ENCODE measurements at places on chromosomes 11 and 22.

- DNase-seq: no peak
Observed at GRCh38 chr11:17408641-17409040, 20.2 kb upstream of the KCNJ11 start.

GRCh38 chr11:61497876-61498275 is 10.7 kb upstream of the LRRC10B start:
- no peak for DNase-seq

- DNase-seq: peak; percentile 42
Observed at GRCh38 chr11:2399488-2400068, 972 bp upstream of the TSSC4 start.

GRCh38 chr22:27918341-27919221 is 475 bp downstream of the PITPNB start:
- DNase-seq: peak; percentile 53

- DNase-seq: no peak
Observed at GRCh38 chr22:42721045-42721434, 370 bp upstream of the A4GALT start.

- DNase-seq: peak; percentile 96
Observed at GRCh38 chr11:29293825-29294224, 723.0 kb downstream of the KCNA4 start.

GRCh38 chr11:45087900-45088160 is 58.6 kb upstream of the PRDM11 start:
- DNase-seq: no peak

- DNase-seq: no peak
Observed at GRCh38 chr11:72236774-72237111, 7.2 kb downstream of the PHOX2A start.

GRCh38 chr22:20021196-20022181 is 579 bp downstream of the TANGO2 start:
- peak; percentile 21 for DNase-seq

DNA sequence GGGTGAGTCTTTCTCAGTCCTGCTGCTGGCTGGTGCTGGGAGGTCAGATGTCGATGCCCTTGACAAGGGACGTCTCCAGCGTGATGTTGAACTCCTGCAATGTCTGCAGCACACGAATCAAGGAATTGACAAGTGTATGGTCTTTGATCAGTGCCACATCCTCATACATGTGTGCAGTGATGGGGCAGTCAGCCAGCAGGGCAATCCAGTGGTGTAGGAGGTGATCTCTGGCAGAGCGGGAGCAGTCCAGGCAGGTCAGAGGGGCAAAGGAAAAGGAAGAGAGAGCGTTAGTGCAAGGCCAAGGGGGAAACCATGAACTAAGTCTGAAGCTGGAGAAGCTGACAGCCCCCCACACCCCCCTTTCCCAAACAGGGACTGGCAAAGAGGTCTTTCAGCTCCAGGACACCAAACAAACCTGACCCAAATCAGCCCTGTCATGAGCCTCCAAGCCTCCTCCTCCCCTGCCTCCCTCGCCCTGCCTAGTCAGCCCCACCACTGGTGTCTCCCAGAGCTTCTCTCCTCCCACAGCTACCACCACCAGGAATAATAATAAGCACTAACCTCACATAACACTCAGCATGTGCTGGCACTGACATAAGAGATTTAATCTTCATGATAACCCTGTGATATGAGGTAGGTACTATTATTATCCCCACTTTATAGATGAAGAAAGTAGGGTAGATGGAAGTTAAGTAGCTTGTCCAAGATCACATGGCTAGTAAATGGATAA is 48.4 kb upstream of the SCUBE2 start:
- DNase-seq: no peak

DNA sequence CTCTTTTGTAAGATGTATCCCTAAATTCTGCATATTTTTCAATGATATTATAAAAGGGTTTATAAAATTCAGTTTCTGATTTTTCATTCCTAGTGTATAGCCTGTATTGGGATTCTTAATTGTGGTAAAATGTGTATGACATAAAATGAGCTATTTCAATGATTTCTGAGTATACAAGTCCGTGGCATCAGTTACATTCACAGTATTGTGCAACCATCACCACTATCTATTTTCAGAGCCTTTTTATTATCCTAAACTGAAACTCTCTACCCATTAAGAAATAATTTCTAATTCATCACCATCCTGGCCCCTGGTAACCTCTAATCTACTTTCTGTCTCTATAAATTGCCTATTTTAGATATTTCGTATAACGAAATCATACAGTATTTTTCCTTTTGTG is 39.8 kb downstream of the EIF3F start:
- no peak for DNase-seq

- DNase-seq: no peak
Observed at GRCh38 chr11:69003866-69004367, 9.1 kb downstream of the MRGPRF start.

GRCh38 chr11:126359431-126360048 is 4.1 kb downstream of the ST3GAL4 start:
- peak; percentile 77 for DNase-seq

DNA sequence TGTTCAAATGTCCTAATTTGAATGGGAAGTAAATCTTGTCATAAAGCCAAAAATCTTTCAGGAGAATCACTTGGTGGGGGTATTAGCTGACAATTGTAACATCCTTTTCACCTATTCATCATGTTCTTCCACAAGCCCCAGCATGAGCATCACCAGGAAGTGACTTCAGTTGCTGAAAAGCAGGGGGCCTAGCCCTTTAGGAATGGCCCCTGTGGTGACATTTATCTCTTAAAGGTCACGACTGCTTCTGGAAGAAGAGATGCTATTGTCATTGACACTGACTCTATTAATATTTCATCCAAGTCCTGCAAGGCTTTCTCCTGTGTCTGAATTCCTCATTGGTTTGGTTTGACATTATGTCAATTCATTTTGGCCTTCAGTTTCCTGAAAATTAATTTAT is 92.6 kb downstream of the OR5AK2 start:
- no peak for DNase-seq

- no peak for DNase-seq
Observed at GRCh38 chr22:24142241-24142640, 39.0 kb upstream of the SUSD2 start.

- no peak for DNase-seq
Observed at GRCh38 chr11:44002191-44003093, 45.3 kb upstream of the ACCSL start.

GRCh38 chr11:134555510-134555909 is 143.5 kb upstream of the B3GAT1 start:
- no peak for DNase-seq

DNA sequence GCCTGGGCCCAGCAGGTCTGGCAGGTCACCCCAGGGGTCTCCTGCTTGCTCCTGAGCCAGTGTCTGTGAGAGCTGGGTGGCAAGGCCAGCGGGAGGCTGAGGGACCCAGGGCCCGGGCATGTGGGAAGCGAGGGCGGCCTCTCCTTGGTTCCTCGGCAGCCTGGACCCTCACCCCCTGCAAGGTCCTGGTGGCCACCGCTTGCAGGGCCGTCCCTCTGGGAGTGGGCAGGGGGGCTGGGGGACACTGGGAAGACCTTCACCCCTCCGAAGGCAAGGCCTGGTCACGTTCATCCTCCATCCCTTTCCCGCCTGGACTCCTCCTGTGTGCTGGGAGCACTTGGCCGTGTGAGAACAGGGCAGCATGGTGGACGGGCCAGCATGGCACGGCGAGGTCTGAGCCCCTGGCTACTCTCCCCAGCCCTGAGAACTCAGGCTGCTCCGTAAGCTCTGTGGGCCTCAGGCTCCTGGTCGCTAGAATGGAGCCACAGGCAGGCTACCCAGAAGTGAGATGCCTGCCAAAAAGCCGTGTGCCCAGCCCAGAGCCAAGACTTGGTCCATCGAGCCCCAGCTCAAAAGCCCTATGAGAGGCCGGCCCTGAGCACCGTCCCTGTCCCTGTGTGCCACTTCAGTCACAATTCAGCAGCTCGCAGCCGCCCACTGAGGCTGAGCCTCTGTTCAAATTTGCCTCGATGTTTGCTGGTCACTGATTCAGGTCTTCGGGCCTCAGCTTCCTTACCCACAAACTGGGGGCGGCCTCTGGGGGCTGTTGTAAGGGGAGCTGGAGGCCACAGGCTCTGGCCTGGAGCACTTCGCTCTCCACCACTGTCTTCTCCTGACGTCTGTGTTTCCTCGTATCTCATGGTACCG is 45.0 kb downstream of the IGLL1 start:
- DNase-seq: no peak

- peak; percentile 91 for DNase-seq
Observed at GRCh38 chr11:86396396-86396795, 21.7 kb downstream of the CCDC81 start.

DNA sequence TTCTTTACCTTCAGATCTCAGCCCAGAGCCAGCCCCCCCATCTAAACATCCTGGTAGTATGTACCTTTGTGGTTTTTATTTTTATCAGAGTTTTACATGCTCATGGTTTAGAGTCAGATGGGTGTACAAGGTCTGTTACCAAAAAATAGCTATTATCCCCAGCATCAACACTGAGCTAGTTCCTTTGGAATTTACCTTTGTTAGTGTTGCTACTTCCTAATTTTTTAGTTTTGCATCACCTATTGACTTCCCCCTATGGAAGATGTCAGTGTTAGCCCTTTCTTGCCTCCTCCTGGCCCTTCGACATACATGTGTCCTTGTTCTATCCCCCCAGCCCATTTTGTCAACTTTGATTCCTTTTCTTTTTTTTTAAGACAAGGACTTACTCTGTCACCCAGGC is 7.4 kb downstream of the UPB1 start:
- no peak for DNase-seq

DNA sequence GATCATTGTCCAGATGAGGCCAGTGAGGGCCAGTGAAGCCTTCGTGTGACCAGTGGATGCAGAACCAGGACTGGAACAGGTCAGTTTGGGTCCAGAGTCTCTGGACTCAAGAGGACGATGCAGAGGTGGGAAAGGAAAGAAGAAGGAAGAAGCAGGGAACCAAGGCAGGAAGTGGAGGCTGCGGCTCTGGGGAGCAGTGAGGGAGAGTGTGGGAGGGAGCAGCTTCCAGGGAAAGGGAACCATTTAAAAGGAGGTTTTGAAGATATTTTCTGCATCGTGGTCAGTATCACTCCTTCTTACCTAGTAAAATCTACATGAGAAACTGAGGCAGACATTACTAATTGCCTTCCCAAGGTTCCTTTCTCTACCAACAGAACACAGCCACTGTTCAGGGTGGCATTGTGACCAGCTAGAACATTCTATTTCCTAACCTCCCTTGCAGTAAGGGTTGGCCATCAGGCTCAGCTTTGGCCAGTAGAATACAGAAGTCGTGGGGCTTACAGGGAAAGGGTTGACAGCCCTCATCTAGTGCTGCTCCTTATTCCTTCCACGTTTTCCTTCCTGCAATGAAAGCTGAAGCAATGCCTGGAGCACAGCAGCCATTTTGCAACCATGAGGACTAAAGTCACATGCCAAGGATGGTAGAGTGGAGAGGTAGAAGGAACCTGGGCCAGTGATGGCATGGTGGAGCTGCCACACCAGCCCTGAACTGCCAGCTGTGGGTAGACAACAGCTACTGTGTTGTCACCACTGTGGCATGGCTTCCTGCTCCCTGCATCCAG is 29.1 kb upstream of the LINC01488 start:
- no peak for DNase-seq

- no peak for DNase-seq
Observed at GRCh38 chr11:34643846-34644245, 23.0 kb downstream of the EHF start.

DNA sequence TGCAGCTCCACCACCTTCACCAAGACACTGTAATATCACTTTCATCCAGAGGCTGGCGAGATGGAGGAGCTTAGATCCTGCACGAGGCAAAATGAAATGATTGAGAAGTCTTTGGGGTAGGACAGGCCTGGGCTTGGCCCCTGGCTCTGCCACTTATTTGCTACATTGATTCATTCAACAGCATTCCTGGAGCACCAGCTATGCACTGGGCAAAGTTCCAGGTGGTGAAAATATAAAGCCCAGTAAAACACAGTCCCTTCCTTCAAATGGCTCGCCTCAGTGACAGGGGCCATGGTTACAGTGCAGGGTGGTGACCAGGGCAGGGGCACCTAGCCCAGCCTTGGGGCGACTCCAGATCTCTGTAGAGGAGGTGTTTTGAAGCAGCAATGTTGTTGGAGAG is 19.7 kb downstream of the ALX4 start:
- no peak for DNase-seq

- no peak for DNase-seq
Observed at GRCh38 chr11:105110688-105111030, 28.9 kb downstream of the CARD18 start.

GRCh38 chr11:69699213-69699612 is 4.6 kb downstream of the FGF19 start:
- DNase-seq: no peak

DNA sequence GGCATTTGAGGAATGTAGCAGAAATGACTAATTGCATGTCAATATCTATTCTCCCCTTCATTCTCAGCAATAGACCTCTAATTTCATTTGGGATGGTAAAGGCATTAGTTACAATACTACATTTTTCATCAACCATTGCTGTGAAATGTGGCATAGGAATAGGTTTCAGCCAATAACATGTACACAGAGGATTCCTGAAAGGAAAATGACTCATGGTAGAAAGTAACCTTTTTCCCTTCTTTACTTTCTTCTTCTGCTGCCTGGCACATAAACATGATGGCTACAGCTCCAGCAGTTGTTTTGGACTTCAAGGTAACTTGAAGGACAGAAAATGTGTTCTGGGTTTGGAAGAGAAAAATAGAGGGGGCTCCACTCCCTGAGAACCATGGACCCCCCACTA is 231.8 kb upstream of the CTSC start:
- peak; percentile 1 for DNase-seq

- no peak for DNase-seq
Observed at GRCh38 chr11:35061516-35062440, 77.2 kb upstream of the CD44 start.

- peak; percentile 78 for DNase-seq
Observed at GRCh38 chr11:57224537-57224936, 12.5 kb downstream of the APLNR start.

GRCh38 chr11:13033760-13034533 is 24.8 kb downstream of the RASSF10 start:
- no peak for DNase-seq

DNA sequence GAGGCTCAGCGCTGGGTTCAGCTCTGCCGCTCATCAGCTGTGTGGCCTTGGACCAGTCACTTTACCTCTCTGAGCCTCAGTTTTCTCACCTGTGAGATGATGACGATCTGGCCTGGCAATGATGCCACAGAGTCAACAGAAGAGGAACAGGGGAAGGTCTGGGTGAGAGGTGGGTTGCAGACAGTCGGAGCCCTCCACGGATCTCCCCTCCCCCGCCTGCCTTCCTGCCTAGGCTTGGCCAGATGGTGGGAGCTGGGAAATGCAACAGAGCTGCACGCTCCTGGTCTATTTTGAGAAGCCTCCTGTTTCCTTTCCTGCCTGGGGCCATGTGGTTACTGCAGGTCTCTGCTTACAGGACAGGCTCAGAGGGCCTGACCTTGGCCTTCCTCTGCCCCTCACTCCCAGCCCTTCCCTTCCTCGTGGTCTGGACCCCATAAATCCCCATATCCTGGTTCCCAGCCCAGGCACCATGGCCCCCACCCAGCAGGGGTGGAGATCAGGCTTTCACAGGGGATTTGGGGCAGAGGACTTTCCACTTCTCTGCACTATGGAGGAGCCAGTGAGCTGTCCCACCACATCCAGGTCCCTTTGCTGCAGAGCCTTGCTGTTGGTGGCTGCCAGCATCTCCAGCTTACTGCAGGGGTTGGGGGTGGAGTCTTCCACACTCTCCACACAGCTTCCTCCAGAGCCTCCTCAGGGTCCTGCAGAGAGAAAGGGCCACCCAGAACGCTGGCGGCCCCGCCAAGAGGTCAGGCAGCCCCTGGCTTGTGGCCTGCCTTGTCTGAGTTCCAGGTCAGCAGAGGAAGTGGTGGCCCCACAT is 46.9 kb downstream of the C11orf96 start:
- DNase-seq: no peak

Measured in iris pigment epithelial cell (primary cell).